ENCODE measurements at places on chromosomes 3 and 15. TPM values are rescaled to one million over a fixed set of nuclear protein-coding genes. Genes with fewer than 3 reads are reported as not detected.

DNA sequence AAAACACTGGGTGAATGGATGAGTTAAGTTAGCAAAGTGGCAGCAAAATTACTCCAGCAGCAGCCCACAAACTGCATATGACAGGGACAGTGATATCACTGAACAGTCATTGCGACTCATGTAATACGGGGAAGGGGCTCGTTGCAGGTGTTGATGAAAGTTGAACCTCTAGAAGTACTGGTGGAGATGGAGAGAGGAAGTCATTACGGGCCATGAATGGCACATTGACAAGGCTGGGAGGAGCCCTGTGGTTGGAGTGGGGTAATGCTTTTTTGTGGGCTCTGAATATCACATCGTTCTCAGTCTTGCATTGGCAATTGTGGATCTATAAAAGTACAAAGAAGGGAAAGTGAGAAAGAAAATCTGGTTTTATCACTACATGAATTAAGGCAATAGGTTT is 278.1 kb downstream of the ZPLD1 start:
- no peak for DNase-seq

DNA sequence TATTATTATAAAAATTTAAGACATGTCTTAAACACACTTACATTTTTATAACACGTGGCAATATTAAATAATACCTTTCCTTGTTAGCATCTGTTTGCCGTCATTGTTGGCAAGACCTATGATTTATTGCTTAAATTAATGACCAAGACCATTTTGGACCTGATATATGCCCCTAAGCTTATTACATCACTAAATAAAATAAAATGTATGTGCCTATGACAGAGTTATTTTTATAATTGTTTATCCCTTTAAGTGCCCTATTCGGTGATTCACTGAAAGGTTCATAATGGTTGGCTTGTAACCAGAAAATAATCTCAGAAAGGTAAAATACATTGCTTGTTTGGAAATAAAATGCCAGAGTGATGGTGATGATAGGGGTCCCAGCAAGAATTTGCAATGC is 17.5 kb downstream of the CDIN1 start:
- DNase-seq: no peak

GRCh38 chr3:69085833-69086722 is 1.3 kb downstream of the ARL6IP5 start:
- peak; percentile 86 for DNase-seq

GRCh38 chr3:114847564-114847963 is 299.5 kb downstream of the ZBTB20 start:
- no peak for DNase-seq

STRA6 gene
- 94.4 TPM for total RNA-seq

CCDC39 gene
- not detected for total RNA-seq

GOLGA6D gene
- not detected for total RNA-seq

ISLR gene
- total RNA-seq: 19.8 TPM
